ENCODE measurements at places on chromosomes 12 and 14. TPM values are rescaled to one million over a fixed set of nuclear protein-coding genes. Genes with fewer than 3 reads are reported as not detected.

DNA sequence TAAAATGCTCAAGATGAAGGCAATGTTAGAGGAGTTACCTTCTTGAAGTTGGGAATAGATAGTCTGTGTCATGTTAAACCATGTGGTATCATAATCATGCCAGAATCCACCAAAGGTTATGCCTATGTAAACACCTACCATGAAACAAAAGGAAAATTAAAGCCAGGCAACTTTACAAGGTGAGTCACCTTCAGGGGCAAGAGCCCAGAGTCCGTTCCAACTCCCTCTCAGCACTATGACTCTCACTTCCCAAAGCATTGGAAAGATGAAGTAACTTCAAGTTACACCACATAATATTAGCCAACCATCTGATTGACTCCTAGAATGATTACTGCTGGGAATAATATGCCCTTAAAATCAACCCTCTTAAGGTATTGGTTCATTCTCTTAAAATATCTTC, 38.5 kb downstream of the CATSPERB start:
- peaks cover 3% of the 10 kb centered on the region for H3K4me1 ChIP-seq
- H3K36me3 ChIP-seq = peaks cover 5% of the 10 kb centered on the region
- peaks cover 10% of the 10 kb centered on the region for H3K27me3 ChIP-seq
- H3K4me3 ChIP-seq = no peak overlapping the region
- no peak overlapping the region for H3K27ac ChIP-seq
- DNase-seq = no peak

DNA sequence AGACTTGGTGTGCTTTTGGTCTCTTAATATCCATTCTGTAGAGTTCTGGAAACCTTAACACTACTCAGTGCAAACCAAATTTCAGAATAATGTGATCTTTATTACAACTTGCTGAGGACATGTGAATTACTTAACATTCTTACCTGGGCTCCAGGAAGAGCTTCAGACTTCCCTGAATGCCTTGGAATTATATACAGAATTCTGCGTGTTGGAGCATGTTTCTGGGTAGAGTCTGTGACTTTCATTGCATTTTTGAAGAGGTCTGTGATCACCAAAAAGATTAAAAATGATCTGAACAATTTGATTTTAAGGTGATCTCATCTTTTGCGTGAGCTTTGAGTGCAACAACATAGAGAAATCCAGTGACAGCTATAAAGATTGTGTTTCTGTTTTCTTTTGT, 35.4 kb downstream of the ZDHHC17 start:
- peaks cover 35% of the 10 kb centered on the region for H3K36me3 ChIP-seq
- H3K27me3 ChIP-seq = no peaks in the 10 kb centered on the region
- no peak for DNase-seq

GRCh38 chr12:25896981-25897380, 61.5 kb upstream of the RASSF8 start:
- H3K27ac ChIP-seq = no peak overlapping the region
- no peaks in the 10 kb centered on the region for H3K36me3 ChIP-seq
- DNase-seq = no peak
- no peak overlapping the region for H3K4me3 ChIP-seq
- H3K4me1 ChIP-seq = no peaks in the 10 kb centered on the region
- no peaks in the 10 kb centered on the region for H3K27me3 ChIP-seq

- H3K27me3 ChIP-seq = peaks cover 12% of the 10 kb centered on the region
- DNase-seq = no peak
- H3K4me1 ChIP-seq = peaks cover 6% of the 10 kb centered on the region
- no peak overlapping the region for H3K4me3 ChIP-seq
These were observed 7.9 kb downstream of the TRIM9 start for GRCh38 chr14:51087031-51087441.

DNA sequence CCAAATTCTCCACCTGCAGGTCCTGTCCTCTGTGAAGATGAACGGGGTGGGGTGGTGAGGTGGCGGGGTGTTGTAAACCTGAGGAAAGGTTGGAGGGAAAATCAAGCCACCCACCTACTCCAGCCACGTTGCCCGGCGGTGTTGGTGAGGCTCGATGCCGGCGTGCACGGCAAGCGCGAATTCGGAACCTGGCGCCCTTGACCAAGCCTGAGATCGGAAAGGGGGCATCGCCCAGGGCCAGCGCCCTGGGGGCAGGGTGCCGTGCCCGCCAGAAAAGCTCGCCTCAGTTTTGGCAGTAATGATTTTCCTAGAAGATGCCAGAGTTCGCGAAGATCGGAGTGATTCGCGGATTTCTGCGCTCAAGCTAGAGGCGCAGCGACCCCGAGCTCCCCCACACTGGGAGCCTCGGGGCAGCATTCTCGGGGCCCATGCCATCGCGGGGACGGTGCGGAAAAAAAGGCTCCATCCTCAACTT, 817 bp downstream of the STXBP6 start:
- no peak for DNase-seq
- H3K4me1 ChIP-seq = peaks cover 8% of the 10 kb centered on the region
- no peaks in the 10 kb centered on the region for H3K36me3 ChIP-seq
- no peak overlapping the region for H3K4me3 ChIP-seq
- no peak overlapping the region for H3K27ac ChIP-seq
- H3K27me3 ChIP-seq = peaks cover 50% of the 10 kb centered on the region

GRCh38 chr14:33206981-33207380, 268.3 kb downstream of the NPAS3 start:
- H3K4me3 ChIP-seq = no peak overlapping the region
- H3K27me3 ChIP-seq = no peaks in the 10 kb centered on the region
- no peaks in the 10 kb centered on the region for H3K36me3 ChIP-seq

DNA sequence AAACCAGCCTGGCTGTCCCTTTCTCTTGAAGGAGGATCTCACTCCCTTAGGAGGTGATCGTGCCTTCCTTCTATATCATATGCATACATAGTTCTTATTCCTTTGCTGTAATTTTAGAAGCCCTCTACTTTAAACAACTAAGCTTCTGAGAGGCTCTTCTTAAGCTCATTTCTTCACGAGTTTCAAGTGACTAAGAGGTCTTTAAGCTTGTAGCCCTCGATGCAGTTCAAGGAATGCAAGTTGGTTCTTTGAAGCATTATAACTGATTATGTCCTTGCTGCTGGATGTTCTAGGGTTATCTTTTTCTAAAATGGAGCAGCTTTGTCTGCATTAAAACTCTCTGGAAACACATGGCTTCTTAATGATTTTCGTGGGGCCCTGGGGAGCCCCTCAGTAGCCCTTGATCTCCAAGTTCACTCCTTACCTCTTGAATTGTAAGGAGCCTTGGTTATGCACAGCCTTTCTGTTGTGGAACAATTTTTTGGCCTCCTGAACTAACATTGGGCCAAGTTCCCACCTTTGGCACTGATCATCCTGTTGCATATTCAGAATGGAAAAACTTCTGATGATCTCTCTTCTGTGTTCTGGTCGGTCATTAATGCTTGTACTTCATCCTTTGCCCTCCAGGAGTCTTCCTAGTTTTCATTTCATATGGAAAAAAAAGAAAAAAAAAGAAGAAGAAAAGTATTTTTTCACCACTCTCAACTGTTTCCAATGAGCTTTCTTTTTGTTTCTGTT, 12.6 kb downstream of the RASSF8 start:
- no peak for DNase-seq
- H3K4me1 ChIP-seq = no peaks in the 10 kb centered on the region
- H3K4me3 ChIP-seq = no peak overlapping the region
- H3K36me3 ChIP-seq = no peaks in the 10 kb centered on the region
- no peak overlapping the region for H3K27ac ChIP-seq
- peaks cover 12% of the 10 kb centered on the region for H3K27me3 ChIP-seq

- H3K27me3 ChIP-seq = no peaks in the 10 kb centered on the region
- H3K4me1 ChIP-seq = peaks cover 99% of the 10 kb centered on the region
- H3K36me3 ChIP-seq = peaks cover 44% of the 10 kb centered on the region
- H3K4me3 ChIP-seq = peak overlapping the region; percentile 40
- peak overlapping the region; percentile 90 for H3K27ac ChIP-seq
- no peak for DNase-seq
These were observed 14.8 kb downstream of the ELK3 start for GRCh38 chr12:96208801-96209549.

DNA sequence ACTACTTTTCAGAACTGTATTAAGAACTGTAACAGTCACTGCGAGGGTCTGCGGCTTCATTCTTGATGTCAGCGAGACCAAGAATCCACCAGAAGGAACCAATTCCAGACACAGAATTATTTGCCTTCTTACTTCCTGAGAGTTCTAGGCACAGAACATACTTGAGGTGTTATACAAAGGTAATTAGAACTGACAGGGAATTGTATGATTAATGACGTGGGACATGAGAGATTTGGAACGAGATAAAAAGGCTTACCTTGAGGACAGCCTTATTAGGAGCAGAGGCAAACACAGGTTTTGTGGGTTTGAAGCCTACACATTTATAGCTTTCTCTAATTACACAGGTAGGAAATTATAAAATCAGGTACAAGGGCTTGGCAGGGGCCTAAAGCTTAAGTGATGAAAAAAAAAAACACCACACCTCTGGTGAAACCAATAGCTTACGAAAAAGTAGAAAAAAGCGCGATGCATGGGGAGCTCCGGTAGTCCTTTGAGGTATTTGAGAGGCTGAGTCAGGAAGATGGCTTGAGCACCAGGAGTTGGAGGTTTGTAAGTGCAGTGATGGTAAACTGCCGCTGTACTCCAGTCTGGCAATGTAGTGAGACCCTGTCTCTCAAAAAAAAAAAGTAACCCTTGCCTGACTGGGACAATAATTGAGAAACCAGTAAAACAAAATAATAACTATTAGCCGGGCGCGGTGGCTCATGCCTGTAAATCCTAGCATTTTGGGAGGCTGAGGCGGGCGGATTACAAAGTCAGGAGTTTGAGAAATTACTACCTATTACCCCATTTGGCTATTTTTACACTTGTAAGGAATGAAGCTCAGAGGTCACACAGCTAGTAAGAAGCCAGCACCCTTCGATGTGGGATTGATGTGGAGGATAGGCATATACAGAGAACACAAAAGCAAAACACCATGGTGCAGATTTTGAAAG, 795 bp upstream of the ACOT2 start:
- H3K4me1 ChIP-seq = peaks cover 41% of the 10 kb centered on the region
- H3K27me3 ChIP-seq = no peaks in the 10 kb centered on the region
- no peak for DNase-seq
- H3K27ac ChIP-seq = peak overlapping the region; percentile 91

GRCh38 chr14:31990183-31990857, 86.8 kb upstream of the ARHGAP5 start:
- no peak overlapping the region for H3K4me3 ChIP-seq
- H3K27ac ChIP-seq = no peak overlapping the region
- peaks cover 6% of the 10 kb centered on the region for H3K27me3 ChIP-seq
- H3K36me3 ChIP-seq = no peaks in the 10 kb centered on the region

GRCh38 chr12:45234139-45234865, 18.4 kb downstream of the ANO6 start:
- no peaks in the 10 kb centered on the region for H3K27me3 ChIP-seq
- peaks cover 23% of the 10 kb centered on the region for H3K36me3 ChIP-seq
- H3K4me3 ChIP-seq = no peak overlapping the region
- H3K4me1 ChIP-seq = peaks cover 41% of the 10 kb centered on the region

DNA sequence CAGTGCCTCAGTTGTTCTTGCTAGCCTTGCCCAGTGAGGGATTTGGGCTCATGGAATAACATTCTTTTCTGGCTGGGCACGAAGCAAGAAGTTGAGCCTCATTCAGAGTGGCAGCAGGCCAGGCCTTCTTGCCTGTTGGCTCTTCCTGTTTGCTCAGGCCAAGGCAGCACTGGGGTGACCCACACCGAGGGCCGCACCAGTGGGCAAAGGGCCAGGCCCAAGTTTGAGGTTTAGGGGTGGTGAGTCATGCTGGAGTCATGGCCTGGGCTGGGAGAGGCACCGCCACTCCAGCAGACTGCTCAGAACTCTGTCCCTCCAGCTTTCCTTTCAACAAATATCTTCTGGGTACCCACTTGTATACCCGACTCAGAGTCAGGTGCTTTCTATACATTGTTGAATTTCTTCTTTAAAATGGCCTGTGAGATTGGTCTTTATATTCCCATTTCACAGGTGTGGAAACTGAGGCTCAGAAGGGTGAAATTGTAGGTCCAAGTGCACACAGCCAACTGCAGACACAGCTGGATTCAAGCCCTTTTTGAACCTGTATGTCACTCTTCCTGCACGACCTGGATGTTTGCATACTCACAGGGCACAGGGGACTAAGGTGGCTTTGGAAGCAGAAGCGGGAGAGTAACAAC, 279.4 kb downstream of the FOXN3 start:
- no peaks in the 10 kb centered on the region for H3K27me3 ChIP-seq
- no peaks in the 10 kb centered on the region for H3K4me1 ChIP-seq
- H3K4me3 ChIP-seq = no peak overlapping the region
- H3K27ac ChIP-seq = no peak overlapping the region
- DNase-seq = no peak

GRCh38 chr14:103521951-103522563, 573 bp downstream of the CKB start:
- peaks cover 14% of the 10 kb centered on the region for H3K4me1 ChIP-seq
- H3K36me3 ChIP-seq = no peaks in the 10 kb centered on the region
- DNase-seq = no peak
- no peak overlapping the region for H3K27ac ChIP-seq
- peaks cover 27% of the 10 kb centered on the region for H3K27me3 ChIP-seq
- H3K4me3 ChIP-seq = peak overlapping the region; percentile 39

GRCh38 chr12:26740991-26741390, 92.0 kb downstream of the ITPR2 start:
- H3K4me1 ChIP-seq = peaks cover 1% of the 10 kb centered on the region
- DNase-seq = no peak
- no peaks in the 10 kb centered on the region for H3K27me3 ChIP-seq
- no peak overlapping the region for H3K4me3 ChIP-seq
- H3K36me3 ChIP-seq = peaks cover 5% of the 10 kb centered on the region

- H3K27ac ChIP-seq = no peak overlapping the region
- no peak overlapping the region for H3K4me3 ChIP-seq
- peaks cover 26% of the 10 kb centered on the region for H3K27me3 ChIP-seq
- no peak for DNase-seq
These were observed 76.9 kb downstream of the VWF start for GRCh38 chr12:6047249-6048237.

GRCh38 chr12:12859690-12860089, 31.7 kb upstream of the GPRC5A start:
- no peak for DNase-seq
- no peak overlapping the region for H3K27ac ChIP-seq
- peaks cover 2% of the 10 kb centered on the region for H3K36me3 ChIP-seq
- H3K27me3 ChIP-seq = no peaks in the 10 kb centered on the region
- H3K4me3 ChIP-seq = no peak overlapping the region

DNA sequence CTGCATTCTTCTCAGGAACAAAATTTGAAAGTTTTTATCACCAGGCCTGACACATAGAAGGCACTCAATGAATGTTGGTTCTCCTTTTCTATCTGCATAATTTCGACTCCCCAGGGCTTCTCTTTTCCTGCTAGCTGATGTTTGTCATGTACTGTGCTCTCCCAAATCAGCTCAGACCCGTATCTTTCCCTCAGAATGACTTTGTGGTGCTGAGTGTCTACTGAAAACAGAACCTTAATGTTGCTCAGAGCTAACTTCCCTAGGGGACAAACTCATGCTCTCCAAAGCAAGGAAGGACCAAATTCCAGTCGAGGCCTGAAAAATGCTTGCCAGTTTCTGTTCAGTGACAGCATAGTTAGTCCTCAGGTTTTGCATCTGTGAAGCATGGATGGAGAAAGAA, 1.9 kb downstream of the ARHGDIB start:
- H3K4me3 ChIP-seq = peak overlapping the region; percentile 96
- peaks cover 63% of the 10 kb centered on the region for H3K36me3 ChIP-seq
- H3K27ac ChIP-seq = peak overlapping the region; percentile 96
- H3K4me1 ChIP-seq = peaks cover 49% of the 10 kb centered on the region
- no peak for DNase-seq

GRCh38 chr14:105196265-105196960, 15.3 kb upstream of the NUDT14 start:
- H3K4me1 ChIP-seq = peaks cover 26% of the 10 kb centered on the region
- H3K27ac ChIP-seq = no peak overlapping the region
- H3K36me3 ChIP-seq = no peaks in the 10 kb centered on the region
- DNase-seq = no peak
- H3K27me3 ChIP-seq = peaks cover 31% of the 10 kb centered on the region

ZNF664 gene
- total RNA-seq = 43.4 TPM

RXYLT1 gene
- 10.2 TPM for total RNA-seq

KLHL33 gene
- 0.05 TPM for total RNA-seq

LDHB gene
- total RNA-seq = 955 TPM

TEX52 gene
- 0.20 TPM for total RNA-seq

DIO2 gene
- not detected for total RNA-seq

LRP1-AS gene
- not detected for total RNA-seq

GALNT6 gene
- total RNA-seq = 17.8 TPM

All from activated CD4-positive, alpha-beta memory T cell treated with anti-CD3 and anti-CD28 coated beads, Interleukin-2, amount 10 ng/mL, durations not matched to agents 7 days and 5 days (primary cell).